Esophagus mucosa (tissue), 1 donor: ENCODE measurements at places on chromosomes 5 and 9. TPM values are rescaled to one million over a fixed set of nuclear protein-coding genes. Genes with fewer than 3 reads are reported as not detected.
A peak's percentile ranks its signal among the peaks of the same experiment; 100 is the strongest.

DNA sequence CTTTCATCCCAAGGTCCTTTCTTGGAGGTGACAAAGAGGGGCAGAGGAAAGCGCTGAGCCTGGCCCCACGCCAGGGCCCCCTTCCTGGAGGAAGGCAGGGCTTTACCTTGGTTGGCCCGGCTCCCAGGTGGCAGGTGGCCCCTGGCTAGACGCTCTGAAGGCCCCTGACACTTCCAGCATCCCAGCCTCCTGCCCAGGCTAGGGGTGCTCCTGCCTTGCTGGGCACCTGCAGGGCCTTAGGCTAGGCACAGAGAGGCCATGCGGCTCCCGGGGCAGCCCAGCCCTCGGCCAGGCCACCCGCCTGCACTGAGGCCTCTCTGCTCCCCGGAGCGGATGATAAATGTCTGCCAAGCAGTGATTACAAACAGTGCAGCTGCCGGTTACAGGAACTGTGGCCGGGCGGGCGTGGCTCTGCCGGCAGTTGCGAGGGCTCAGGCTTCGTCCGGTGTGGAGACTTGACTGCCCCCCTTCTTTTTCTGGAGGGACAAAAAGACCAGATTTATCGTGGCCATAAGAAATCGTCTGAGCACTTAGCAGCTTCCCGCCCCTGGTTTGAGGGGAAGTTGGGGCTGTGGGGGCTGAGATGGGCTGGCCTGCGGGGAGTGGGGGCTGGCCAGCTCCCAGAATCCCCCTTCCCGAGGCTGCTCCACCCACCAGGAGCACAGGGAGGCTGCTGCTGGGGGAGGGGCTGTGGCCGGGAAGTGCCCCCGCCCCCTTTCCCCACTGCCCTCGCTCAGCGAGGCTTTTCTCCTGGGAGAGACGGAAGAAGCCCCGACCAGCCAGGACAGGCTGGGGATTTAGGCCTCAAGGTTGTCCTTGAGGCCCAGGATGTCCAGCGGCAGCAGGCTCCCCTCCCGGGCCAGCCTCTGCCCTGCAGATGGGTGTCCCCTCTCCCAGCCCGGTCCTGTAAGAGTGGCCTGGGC lies 31.6 kb upstream of the UBAC1 start:
- ATAC-seq = peak; percentile 44

DNA sequence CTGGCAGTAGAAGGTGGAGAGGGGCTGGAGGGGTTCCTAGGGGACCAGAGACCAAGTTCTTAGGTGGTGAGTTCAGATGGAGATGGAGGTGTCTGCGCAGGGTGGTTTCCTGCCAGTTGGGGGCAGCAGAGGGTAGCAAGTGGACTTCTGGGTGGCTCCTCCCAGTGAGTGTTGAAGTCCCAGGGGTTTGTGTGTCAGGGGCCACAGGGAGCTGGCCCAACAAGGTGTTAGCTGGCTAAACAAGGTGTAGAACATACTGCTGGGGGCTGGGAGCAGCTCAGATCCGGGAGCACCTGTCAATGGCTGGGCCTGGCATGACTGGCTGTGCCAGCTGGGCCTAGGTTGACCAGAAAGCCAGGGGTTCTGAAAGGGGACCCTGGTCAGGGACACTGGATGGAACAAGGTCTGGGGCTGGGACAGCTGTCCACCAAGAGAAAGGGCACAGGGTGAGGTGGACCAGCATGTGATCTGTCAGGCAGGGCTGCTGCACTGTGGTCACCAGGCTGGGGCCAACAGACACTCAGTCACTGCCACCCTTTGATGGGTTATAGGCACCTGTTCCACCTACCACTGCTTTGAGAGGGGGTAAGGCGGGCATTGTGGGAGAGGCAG lies 35.6 kb downstream of the DAB2IP start:
- peak; percentile 79 for ATAC-seq

DNA sequence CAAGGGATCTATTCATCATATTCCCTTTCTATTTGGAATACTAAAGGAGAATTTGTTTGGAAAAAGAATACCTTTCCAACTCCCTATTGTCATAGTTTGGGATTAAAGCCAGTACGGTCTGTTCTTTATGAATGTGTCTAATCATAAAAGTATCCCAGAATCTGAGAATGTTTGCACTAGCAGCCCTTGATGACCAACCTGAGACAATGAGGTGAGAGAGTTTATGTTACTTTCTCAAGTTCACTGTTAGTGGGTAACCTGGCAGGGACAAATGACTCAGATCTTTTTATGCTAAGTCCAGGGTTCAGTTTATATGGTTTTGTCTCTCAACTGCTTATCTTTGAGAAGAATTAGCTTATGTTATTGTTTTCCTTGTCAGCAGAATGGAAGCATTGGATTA lies 25.3 kb upstream of the TLR4 start:
- no peak for ATAC-seq

DNA sequence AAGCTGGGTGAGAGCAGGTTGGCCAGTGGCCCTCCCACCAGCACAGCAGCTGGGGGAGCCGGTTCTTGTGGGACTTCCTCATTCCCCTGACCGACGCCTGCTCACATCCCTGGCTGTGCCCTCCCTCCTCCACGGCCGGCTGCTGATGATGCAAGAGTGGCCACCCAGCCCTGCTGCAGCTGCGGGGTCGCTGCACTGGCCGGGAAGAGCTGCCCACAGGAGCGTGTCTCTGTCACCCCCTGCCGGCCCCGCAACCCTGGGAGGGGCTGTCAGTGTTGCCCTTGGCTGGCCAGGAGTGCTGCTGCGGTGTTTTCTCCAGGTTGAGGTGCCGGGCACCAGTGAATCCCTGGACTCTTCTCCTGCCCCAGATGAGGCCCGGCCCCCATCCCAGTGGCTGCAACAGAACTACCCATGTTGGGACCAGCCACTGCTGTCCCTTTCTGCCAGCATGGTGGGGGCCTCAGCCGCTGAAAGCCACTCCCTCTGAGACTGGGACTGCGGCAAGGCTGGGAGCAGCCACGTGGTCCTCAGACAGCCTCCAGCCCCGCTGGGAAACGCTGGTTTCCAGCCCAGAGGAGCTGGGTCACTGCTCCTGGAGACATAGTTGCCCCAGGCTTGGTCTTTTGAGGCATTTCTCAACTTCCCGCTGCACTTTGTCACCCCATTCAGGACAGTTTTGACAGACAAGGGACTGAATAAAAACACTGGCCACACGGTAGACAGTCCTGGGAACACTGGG lies 739 bp downstream of the CARD9 start:
- peak; percentile 68 for ATAC-seq

- no peak for ATAC-seq
Observed at GRCh38 chr9:97277953-97278352, 29.5 kb upstream of the CCDC180 start.

DNA sequence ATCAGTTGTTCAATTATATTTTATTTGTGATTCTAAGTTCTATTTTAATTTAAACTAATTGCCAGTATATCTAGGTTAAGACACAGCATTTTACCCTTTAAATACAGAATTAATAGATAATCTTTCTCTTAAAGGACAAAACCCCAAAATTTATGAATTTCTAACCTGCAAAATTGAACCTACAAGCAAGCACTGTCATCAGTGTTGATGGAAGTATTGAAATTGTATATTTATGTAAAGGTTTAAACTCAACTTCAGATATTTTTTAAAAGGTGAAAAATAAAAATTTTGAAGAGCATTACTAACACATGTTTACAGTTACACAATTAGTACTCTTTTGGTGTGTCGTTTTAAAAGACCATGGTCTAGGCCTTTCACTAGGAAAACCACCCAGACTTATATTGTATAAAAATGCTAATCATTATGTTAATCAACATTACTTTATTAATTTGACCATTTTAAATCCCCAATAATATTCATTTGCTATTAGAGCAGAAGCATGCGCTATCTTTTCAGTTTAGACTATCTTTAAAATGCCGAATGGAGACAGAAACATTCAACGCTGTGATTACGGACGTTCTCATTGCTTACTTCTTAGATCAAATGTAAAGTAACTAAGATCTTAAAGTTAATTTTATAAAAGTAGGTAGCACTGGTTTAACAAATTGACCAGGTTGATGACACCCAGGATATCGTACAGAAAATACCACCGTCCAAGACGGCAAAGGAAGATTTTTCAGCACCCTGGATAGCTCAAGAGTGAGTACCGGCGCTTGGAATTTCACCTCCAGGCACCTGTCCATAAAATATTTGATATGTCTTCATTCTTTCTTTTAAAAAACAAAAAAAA lies 3.2 kb downstream of the OTP start:
- no peak for ATAC-seq

- ATAC-seq = peak; percentile 35
Observed at GRCh38 chr5:160260881-160261815, 31.8 kb downstream of the FABP6 start.

DNA sequence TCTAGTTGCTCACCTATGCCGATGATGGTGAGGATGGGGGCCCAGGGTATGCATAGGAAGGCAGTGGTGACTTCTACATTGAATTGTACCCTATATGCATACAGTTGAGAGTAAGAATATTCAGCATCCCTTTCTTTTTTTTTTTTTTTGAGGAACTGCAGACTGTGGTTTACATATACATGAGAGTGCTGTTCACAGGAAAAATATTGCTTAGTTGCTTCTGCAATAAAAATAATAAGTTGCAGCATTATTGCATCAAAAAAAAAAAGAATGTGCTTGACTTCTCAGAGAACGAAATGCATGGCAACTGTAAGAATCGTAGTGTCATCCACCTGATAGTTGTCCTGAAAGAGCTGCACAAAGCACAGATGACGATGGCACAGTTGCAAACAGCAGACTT lies 52.8 kb downstream of the PTCD2 start:
- ATAC-seq = no peak

GRCh38 chr5:2576823-2577222 lies 174.7 kb downstream of the IRX2 start:
- no peak for ATAC-seq

DNA sequence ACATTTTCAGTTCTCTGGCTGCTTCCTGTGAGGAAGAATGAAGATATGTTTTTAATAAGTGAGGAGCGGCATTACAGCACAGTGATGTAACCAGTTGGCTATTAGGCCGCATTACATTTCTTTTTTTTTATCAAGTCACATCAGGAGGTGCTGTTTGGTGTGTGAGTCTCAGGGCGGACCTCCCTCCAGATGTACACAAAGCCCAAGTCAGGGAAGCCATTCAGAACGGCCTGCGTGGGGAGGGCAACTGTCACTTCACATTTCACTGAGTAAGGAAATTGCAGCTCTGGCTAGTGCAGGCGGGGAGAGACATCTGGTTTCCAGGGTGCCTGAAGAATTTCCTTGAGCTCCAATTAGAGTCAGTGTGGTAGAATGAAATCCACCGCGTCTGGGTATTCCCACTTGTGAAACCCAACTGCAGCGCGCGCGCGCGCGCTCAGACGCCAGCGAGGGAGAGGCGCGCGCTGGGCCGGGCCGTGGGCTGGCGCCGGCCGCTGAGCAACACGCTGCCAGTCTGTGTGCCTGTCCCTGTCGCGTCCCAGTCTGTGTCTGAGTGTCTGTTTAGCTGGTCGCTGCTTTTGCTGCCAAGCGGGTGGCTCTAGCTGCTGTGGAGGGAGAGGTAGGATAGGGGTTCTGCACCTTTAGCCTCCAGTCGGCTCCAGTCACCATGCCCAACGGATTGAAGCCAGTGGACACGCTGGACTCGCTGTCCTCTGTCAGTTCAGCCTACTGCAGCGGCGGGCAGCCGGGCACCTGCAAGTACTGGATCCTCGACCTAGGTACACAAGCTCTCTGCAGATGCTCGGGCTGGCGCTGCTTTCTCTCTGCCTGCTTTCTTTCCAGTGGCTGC lies 140.8 kb upstream of the OTULINL start:
- peak; percentile 20 for ATAC-seq

- ATAC-seq = no peak
Observed at GRCh38 chr5:138569782-138570181, 5.4 kb downstream of the HSPA9 start.

- no peak for ATAC-seq
Observed at GRCh38 chr9:110258690-110259091, 2.4 kb upstream of the TXN start.

DNA sequence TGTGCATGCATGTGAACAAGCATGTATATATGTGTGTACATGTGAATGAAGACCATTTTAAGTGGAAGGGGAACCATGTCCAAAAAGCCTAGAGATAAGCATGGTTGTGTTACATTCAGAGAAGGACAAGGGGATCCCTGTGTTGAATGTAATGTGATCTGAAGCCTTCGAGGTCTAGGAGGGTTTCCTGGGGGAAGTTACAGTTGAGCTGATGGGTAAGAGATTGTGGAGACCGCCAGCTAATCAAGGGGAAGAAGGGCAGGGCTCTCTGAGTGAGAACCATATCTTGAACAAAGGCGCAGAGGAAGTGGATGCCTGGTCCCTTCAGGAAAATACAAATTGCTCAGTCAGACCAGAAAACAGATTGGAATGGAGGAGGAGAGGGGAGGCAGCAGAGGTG lies 45.5 kb upstream of the TNFSF15 start:
- ATAC-seq = no peak

DNA sequence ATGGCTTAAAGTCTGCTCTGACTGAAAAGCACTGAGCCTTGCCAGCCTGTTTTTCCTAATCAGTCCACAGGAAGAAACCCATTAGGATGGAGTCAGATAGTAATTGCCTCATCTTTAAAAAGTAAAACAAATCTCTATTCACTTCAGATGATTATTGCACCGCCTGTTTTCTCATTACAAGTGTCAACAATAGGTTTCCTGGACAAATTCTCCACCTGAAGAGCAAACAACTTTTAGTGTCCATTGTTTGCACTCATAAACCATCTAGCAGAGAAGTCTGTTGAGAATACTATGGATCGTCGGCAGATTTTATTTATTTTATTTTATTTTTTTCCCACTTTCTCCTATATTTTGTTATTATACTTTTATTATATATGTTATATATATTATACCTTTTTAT lies 20.3 kb downstream of the C5orf63 start:
- ATAC-seq = no peak

- ATAC-seq = no peak
Observed at GRCh38 chr5:90873033-90873517, 314.5 kb downstream of the ADGRV1 start.

- no peak for ATAC-seq
Observed at GRCh38 chr5:134120386-134121138, 6.1 kb downstream of the TCF7 start.

DNA sequence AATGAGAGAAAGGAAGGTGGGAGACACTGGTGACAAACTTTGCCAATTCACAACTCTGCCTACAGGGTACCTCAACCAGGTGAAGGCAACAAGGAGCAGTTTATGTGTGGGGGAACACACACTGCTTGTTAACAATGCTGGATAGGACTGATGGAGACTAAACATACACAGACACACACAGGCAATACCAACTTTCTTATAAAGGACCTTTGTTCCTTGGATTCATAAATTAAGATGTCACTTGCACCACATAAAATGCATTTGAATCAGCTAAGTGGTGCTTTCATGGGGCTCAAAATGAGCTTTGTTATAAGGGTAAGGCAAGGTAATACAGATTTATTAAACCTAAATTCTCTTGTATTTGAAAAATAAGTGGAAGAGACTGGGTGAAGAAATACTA lies 4.0 kb downstream of the TSTD2 start:
- no peak for ATAC-seq

- no peak for ATAC-seq
Observed at GRCh38 chr9:137610944-137611343, 5.5 kb downstream of the ARRDC1 start.

GRCh38 chr5:25458628-25459027 lies 813.9 kb upstream of the CDH10 start:
- ATAC-seq = no peak

Gene SMAD5
- 46.8 TPM for total RNA-seq

Gene PHF19
- total RNA-seq = 25.3 TPM

Gene SV2C
- total RNA-seq = 0.12 TPM

Gene RASGRF2
- 1.1 TPM for total RNA-seq

Gene PPIP5K2
- total RNA-seq = 26.7 TPM

Gene ISL1
- not detected for total RNA-seq

Gene PRDM9
- total RNA-seq = not detected

Gene IL5
- not detected for total RNA-seq
